ENCODE measurements at places on chromosomes 2 and 18.
A peak's percentile ranks its signal among the peaks of the same experiment; 100 is the strongest.

GRCh38 chr2:16064745-16065144 lies 124.4 kb downstream of the MYCN start:
- DNase-seq, result no peak

GRCh38 chr2:168694173-168694572 lies 108.3 kb upstream of the NOSTRIN start:
- DNase-seq, result no peak

- no peak for DNase-seq
Observed at GRCh38 chr18:11880586-11881304, 27.4 kb downstream of the MPPE1 start.

GRCh38 chr2:234703258-234703657 lies 206.4 kb upstream of the ARL4C start:
- no peak for DNase-seq

DNA sequence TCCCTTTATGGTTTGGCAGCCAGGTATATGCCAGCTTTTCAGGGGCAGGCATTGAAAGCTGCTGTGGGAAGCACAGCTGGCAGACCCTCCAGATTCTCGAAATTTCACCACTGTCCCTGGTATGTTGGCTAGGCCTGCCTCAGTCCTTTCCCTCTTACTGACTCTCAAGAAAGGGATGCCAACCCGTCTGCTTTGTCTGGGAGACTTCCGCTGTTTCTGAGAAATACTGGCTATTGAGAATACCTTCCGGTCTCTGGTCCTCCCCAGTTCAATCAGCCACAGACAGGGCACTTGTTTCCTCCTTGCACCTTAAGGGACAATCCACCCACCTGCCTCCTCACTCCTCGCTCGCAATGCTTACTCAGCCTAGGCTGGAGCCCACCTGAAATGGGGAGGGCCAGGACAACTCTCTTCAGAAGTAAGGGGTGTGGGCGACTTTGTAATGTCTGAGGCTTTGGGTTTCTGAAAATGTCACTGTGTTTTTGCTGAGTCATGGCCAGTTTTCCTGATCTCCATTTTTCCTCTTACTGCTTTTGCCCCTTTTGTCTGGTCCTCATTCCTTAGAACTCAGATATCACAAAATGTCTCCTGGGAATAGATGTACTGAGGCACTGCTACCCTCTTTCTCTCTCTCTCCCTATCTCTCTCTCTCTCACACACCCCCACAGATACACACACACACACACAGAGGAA lies 571.1 kb downstream of the TNS1 start:
- DNase-seq, result no peak

DNA sequence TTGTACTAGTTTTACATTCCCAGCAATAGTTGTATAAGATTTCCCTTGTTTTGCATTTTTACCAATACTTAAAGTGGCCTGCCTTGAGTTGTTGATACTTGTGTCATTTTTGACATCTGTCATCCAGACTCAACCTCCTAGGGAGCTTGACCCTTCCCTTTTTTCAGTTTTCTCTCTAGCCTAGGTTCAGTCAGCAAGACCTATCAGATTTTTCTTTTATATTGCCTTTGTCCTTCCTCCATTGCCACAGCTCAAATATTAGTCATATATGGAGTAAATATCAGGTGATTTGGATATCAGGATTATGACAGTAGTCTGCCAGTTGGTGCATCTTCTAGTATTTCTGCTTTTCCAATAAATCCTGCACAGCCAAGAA lies 13.4 kb downstream of the CENPO start:
- DNase-seq, result no peak

- DNase-seq, result peak; percentile 59
Observed at GRCh38 chr18:5393779-5394178, 98.3 kb upstream of the ZBTB14 start.

DNA sequence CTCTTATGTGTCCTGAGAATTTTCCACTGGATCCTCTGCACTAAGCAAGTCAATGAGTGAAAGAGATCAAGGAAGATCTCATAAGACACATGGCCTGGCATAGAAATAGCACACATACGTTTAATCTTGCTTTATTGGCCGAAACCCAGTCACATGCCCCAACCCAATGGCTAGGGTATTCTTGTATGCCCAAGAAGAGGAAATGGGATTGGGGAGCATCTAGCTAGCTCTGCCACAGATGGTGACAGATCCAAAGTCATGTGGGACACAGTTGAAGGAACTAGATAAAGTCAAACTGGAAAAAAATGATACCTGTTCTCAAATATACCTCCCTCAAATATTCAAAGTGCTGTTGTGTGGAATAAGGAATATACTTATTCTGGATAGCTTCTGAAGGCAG lies 74.7 kb downstream of the CD28 start:
- DNase-seq, result no peak

DNA sequence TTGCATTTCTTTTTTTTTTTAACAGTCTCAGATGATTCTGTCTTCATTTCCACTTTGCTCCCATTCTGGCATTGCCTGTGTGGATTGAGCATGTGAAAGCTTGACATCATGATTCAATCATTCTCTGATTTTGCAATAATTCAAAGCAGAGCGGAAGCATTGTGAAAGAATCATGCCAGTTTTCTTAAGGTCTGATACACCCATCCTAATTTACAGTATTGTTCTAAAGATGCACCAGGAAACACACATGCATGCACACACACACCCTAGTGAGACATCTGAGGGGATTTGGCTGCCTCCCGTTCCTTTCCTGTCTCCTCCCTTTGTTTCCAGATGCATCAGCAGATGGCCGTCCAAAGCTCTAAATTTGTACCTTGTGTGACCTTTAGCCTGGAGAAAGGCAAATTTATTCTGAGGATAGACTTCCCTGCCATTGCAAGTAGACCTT lies 97.3 kb downstream of the FMNL2 start:
- peak; percentile 50 for DNase-seq

- DNase-seq, result no peak
Observed at GRCh38 chr2:133948610-133949290, 305.1 kb upstream of the MGAT5 start.

GRCh38 chr2:223562078-223562477 lies 40.1 kb downstream of the SCG2 start:
- no peak for DNase-seq
